CD4-positive, alpha-beta T cell (primary cell): ENCODE measurements at places on chromosomes 2 and 18.

DNA sequence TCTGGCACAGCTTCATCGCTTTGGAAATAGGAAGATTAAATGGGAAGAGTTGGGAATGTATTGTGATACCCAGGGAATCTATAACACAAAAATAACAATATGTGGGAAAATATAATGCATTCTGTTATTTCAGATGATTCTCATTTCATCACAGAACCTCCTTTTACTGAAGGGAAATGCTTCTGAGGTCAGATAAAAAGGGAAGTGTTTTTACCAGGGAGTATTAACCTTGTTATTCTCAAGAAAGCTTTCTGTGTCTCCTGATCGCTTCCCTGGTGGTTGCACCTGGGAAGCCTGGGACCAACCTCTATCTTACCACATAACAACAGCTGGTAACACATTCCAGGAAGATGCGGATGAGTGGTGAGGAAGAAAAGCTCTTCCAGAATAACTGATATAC lies 47.2 kb downstream of the SCG2 start:
- no peak for DNase-seq

DNA sequence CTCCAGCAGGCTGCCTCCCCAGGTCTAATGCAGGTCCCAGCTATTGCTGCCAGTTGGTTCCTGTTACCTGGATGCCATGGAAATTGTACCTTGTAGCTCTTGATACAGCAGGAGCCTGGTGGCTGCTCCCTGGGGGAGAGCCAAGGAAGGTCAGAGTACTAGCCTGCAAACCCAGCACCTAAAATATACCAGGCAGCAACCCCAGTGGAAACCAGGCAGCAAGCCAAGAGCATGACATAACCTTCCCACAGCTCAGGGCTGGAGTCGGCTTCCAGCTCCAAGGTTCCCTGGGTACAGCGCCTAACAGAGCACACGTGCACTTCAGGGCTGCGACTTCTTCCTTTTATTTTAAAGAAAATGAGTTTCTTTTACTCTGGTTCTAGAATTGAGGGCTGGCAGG lies 30.3 kb downstream of the TNP1 start:
- DNase-seq: no peak

- DNase-seq: no peak
These were observed 548.5 kb upstream of the SYT4 start for GRCh38 chr18:43825768-43826167.

GRCh38 chr2:133171393-133172004 lies 396.8 kb downstream of the NCKAP5 start:
- DNase-seq: no peak

DNA sequence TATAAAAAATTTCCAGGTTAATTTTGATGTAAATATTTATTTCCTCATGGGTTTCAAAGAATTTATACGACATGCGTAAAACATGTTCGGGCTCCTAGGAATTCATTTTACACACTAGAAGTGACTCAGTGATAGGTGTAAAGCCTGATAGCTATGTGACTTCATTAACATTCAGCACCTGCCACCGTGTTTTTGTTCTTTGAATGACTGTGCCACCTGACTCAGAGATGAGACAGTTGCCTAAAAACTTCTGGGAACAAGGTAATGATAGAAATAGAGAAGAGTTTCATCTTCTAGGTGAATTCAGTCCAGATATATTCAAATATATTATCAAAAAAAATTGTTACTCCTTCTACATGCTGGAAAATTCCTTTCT lies 10.0 kb downstream of the IL1R2 start:
- no peak for DNase-seq

DNA sequence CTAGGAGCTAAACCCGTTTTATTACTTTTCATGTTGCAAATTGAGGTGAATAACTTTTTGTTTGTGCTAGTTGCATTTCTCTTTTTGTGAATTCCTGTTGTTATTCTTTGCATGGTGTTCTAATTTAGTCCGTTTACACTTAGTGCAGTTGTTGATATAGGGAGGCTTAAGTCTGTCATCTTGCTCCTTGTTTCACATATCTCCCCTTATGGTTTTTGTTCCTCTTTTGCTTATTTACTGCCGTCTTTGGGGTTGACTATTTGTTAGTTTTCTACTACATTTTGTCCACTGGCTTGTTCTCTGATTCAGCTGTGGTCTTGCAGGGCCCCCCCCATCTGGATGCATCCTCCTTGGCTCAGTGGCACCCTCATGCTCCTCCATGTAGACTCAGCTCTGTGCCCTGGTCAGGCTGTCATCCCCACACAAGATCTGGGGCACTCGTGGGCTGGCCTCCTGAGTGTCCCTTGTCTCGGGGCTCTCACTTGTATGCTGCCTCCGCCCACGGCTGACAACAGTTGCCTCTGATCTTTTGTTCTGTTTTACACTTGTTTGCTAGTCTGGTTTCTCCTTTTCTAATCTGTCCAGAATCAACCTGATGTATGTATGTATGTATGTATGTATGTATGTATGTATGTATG lies 42.9 kb upstream of the ASB1 start:
- no peak for DNase-seq

- no peak for DNase-seq
These were observed 72.9 kb downstream of the PRPF40A start for GRCh38 chr2:152644189-152644873.

DNA sequence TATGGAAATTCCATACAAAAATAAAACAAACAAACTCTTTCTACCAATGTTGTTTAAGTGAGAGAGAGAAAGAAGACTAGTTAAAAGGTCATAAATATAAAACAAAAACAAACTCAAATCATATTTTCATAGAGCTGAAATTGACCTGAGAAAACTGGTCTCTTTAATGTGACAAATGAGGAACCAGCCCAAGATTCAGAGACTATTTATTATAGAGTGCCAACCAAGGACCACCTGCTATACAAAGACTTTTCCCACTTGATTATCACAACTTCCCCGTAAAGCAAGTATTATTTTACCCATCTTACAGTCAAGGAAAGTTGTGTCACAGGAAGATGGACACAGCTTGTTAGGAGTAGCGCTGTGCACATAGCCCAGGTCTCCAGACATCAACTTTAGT lies 13.3 kb downstream of the ANKRD44 start:
- no peak for DNase-seq

DNA sequence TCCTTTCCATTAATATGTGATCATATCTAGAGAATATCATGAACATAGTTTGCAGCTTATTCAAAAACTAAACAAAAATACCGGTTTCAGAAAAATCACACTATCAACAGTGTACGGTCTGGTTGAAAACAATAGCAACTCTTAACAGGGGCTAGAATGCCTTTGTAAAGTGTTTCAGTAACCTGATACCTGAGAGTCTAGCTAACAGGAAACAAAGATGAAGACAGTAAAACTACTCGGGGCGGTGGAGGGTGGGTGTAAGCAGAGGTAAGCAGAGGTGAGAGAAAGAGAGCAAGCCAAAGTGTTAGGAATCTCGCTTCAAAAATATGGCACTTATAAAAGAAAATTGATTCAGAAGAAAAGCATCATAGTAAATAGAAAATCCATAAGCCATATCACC lies 109.0 kb upstream of the RGPD4 start:
- DNase-seq: no peak

DNA sequence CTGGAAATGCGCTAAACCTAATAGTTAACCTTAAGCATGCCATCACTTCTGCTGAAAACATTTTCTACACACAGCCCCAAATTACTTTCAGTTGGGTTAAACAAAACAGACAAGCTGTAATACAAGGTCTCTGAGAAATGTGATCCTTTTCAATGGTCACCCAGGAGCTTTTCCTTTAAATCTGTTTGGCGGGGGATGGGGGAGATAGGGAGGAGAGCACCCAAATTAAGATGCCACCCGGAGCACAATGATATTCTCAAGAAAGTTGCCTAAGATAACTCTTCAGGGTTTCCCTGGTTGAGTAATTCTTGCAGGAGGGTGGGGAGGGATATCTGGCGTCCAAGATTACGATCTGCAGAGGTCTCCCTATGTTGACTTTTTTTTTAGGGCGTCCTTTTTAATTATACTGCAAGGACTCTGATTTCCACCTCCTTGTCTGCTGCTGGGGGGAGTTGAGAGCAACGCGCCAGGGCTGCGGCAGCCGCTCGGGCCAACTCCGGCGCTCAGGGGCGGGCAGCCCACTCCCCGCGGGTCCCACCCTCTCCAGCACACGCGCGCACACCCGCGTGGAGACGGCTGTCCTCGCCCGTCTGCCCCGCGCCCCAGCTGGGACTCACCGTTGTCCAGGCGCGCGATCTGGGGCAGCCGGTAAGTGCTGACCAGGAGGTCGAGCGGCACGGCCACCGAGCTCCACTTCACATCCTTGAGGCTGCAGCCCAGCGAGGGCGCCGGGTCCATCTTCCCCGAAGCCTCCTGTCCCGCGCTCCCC lies 807 bp downstream of the GAREM1 start:
- DNase-seq: no peak

GRCh38 chr18:5158587-5158986 lies 38.5 kb downstream of the AKAIN1 start:
- DNase-seq: no peak

DNA sequence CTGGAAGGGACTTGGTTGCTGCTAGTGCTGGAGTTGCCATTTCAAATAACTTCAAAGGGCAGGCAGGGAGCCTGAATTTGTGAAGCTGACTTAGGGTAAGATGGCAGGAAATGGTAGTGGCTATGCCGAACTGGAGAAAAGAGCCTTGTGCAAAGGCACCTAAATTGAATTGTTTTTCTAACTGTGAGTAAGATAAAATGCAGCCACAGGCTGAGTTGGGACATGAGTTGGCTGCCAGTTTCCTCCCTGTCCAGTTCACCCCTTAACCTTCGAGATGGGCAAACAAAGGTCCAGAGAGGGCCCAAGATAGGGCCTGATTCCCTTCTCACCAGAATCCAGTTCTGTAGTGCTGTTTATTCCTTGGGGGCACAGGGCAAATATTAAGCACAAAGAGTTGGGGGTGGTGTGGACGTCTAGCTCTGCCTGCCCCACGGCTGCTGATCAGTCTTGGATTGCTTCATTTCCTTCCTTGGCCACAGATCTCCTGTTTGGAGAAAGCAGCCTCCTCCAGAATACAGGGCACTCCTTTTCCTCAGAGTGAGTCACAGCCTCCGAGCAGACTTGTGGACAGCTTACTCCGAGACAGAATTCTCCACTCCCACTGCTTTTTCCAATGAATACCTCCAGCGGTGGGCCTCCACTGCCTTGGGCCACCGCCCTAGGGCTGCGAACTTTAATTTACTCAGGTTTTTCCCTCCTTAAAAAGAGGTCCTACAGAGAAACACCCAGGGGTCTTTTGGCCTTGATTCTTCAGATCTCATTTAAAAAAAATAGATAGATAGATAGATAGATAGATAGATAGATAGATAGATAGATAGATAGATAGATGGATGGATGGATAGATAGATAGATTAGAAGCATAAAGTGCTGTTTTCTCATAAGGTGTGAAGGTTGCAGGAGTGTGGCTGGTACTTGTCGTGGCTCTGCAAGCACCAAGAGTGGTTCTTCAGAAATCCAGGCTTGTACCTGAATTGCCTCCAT lies 18.4 kb upstream of the SLC20A1 start:
- no peak for DNase-seq
